ENCODE measurements at places on chromosomes 7 and 10. TPM values are rescaled to one million over a fixed set of nuclear protein-coding genes. Genes with fewer than 3 reads are reported as not detected.

The ADARB2 gene
- total RNA-seq = 1.6 TPM

The WNT8B gene
- 0.10 TPM for total RNA-seq

The CDK5 gene
- 10.8 TPM for total RNA-seq

The CABCOCO1 gene
- total RNA-seq = not detected

The NXPH1 gene
- 1.1 TPM for total RNA-seq

The ANKMY2 gene
- total RNA-seq = 13.7 TPM

The NRP1 gene
- 11.6 TPM for total RNA-seq

The SPDYE16 gene
- not detected for total RNA-seq

The TLX1 gene
- not detected for total RNA-seq

The AOAH gene
- total RNA-seq = 0.10 TPM

The LEP gene
- not detected for total RNA-seq

The NPY gene
- not detected for total RNA-seq

The PLCE1 gene
- 0.32 TPM for total RNA-seq

The UPK3BL2 gene
- 11.7 TPM for total RNA-seq

The TMEM130 gene
- not detected for total RNA-seq

The CDH23 gene
- total RNA-seq = under 0.01 TPM

The CDK1 gene
- total RNA-seq = 193 TPM

The CLRN3 gene
- total RNA-seq = not detected

The GBX1 gene
- total RNA-seq = not detected

The TRIP6 gene
- total RNA-seq = 75.8 TPM

The CNPY1 gene
- total RNA-seq = not detected

The CYP2E1 gene
- total RNA-seq = 1.6 TPM

The DENND2A gene
- total RNA-seq = 0.09 TPM

The SLC29A4 gene
- 2.5 TPM for total RNA-seq

The MRLN gene
- not detected for total RNA-seq

The ELAPOR2 gene
- 0.59 TPM for total RNA-seq

The SFMBT2 gene
- 3.8 TPM for total RNA-seq

The AGBL3 gene
- 2.6 TPM for total RNA-seq

The TEX47 gene
- total RNA-seq = not detected

The NAT16 gene
- total RNA-seq = not detected

The PRR15 gene
- total RNA-seq = not detected

The H2BK1 gene
- not detected for total RNA-seq

The SLC16A12 gene
- 0.10 TPM for total RNA-seq

The MLXIPL gene
- total RNA-seq = 1.6 TPM

The BAIAP2L1 gene
- total RNA-seq = 31.5 TPM

The SEPTIN14 gene
- total RNA-seq = not detected

The TMEM139 gene
- total RNA-seq = 4.0 TPM

The GRID1 gene
- total RNA-seq = 0.05 TPM
